HEK293T (cell line): ENCODE measurements at places on chromosomes 4 and X.

- DNase-seq: peak; percentile 26
Observed at GRCh38 chr4:150782311-150782710, 200.4 kb downstream of the MAB21L2 start.

DNA sequence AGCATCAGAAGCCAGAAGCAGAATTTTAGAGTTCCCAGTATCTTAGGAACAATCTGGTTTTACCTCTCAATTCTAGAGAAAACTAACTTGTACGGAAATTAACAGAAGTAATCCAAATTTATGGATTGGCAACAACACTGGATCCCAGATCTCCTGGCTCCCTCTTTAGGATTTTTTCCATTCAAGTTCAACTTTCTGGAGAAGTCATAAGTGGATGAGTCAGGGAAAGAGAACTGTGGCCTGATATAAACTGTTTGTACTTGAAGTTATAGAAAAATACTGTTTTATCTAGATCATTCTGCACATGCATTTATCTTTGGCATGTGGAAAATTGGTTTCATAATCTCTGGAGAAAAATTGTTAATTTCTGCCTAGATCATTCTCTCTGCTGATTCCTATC is 380.4 kb downstream of the PCDH7 start:
- DNase-seq: no peak

DNA sequence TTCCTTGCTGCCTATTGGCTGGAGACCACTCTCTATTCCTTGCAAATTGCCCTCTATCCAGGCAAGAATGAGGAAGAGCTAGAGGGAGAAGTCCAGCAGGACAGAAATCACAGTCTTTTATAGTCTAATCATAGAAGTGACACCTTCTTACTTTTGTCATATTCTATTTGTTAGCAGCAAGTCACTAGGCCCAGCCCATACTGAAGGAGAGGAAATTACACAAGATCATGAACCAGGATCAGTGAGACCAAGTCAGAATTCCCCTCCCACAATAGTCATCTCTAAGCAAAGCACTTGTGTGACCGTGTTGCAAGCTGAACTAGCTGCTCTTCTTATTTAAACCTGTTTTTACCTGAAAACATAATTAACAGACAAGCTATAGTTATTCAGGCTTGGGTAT is 317.7 kb downstream of the INPP4B start:
- DNase-seq: no peak

DNA sequence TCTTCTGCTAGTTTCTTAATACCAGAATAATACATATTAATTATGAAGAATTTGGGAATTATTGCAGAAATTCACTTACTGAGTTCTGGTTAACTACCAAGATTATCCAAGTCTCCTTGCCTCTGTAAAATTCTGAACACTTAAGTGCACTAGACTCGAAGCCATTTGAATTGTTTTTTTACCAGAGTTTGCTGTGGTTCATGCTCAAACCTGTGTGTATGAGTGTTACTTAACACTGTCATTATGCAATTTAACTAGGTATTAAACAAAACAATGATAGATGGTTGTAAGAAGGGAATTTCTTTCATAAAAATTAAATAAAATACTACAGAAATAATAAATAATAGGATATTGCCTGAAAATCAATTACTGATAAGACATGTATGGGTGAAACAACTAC is 145.6 kb upstream of the FAT4 start:
- no peak for DNase-seq

DNA sequence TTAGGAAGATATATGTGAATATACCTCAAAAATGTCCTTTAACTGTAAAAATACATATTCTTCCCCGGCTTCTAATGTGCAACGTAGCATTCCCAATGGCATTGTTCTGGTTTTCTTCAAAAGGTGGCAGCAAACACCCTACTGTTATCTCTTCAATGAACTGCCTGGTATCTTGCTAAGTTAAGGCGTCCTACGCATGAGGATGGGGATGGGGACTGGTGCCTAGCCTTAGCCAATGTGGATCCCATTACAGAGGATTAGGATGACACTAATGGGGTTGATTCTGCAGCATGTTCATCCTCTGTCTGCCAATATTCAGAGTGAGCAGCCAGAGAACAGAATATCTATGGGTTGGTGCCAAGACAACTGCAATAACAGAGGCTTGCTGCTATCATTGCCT is 334.9 kb upstream of the ADGRL3 start:
- DNase-seq: peak; percentile 12

GRCh38 chr4:132108784-132109183 is 1040.3 kb upstream of the PCDH10 start:
- no peak for DNase-seq

- DNase-seq: no peak
Observed at GRCh38 chrX:69218407-69218997, 53.2 kb upstream of the PJA1 start.

DNA sequence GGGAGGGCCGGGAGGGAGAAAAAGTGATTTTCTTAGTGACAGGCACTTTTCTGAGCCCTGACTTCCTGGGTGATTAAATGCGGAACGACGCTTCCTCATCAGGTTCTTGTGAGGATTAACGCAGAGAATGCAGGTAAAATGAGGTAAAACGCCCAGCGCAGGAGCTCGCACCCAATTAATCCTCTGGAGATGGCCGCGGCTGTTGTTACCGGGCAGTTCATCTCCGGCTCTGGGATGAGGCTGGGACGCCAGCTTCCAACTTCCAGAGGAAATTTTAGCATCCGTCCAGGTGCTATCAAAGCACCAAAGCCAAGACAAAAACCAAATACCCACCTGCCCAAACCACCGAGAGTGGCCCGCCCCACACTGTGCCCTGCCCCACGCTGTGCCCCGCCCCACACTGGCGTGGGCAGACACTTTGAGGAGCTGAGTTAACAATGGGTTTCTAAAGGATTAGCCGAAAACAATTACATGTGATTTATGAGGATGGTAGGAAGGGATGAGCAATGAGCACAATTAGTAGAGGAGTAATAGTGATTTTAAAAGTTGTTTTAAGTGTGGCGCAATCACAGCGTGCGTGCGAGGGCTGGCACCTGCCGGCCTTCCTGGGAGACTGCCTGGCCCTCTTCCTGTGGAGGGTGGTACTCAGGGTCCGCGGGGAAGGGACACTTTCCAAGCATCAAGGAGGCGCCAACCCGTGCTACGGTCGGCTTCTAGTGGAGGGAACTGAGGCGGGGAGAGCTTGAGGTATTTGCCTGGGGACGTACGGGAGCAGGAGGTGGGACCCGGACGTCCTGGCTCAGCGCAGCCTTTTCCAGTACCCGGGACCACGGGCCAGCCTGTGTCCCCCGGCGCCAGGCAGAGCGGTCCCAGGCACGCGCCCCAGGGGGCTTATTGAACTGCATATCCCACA is 41.6 kb upstream of the ADRA2C start:
- DNase-seq: peak; percentile 19

DNA sequence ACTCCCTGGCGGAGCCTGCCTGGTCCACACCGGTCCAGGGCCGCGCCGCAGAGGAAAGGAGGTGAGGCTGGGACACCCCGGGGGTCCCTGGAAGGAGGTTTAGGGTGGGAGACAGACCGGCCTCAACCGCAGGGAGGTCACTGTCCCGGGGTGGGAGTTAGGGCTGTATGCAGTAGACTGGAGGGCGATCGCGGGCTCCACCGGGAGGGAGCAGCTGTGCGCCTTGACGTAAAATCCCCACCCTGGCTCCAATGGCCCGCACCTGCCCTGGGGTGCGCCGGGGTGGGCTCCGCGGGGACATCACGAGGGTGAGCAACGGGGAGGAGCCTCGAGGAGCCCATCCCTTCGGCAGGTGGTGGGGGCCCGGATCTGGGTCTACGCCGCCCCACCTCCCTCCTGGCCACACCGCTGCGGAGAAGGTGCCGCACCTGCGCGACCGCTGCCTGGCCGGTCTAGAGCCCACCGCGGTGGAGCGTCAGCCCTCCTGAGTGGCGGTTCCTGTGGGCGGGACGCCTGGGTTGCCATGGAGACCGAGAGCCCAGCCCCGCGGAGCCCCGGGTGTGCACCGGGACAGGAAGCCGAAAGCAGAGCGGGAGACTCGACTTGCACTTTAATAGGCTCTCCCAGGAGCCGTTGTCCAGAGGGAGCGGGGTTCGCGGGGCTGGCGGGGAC is 105.1 kb downstream of the ADRA2C start:
- DNase-seq: peak; percentile 69

DNA sequence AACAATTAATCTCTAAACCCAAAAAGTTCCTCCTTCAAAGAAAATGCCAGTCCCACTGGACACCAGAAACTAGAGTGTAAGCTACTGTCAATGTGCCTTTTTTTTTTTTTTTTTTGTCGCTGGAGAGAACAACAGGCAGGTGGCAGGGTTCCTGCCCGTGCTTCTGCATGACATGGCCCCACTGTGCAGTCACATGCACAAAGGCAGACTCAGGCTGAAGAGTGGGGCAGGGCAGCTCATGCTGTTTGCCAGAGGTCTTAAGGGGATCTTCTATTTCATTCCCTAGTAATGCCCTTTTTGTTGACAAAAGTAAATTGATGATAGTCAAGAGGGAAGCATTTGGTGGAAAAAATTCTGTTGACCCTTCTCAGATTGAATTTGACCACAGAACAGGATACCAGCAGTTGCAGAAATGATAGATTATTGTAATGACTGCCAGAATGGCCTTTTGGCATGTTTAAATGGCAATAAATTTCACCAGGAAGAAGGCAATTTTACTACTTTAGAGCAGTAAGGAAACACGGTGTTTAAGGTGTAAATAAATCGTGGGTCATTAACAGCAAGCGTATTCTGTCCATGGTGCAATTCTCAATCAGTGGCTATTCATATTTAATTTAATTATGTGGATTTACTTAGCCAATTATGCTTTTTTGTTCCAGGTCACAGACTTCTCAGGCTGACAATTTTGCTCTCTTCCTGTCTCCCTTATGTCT is 80.9 kb downstream of the NKX6-1 start:
- DNase-seq: peak; percentile 29

DNA sequence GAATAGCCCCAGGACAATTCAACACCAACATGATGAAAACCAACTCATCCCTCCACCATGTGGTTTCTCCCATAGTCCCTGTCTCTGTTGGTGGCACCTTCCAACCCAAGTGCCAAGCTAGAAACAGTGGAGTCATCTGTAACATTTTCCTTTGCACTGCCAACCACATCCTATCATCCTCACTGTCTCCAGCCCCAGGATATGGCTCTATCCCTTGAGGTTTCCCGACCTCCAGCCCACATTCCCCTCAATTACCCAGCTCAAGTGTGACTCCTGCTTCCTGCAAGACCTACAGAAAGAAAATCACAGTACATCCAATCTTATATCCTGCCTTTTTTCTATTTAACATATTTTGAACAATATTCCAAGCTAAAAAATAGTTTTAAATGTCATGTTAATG is 24.2 kb downstream of the PNMA6F start:
- DNase-seq: no peak

DNA sequence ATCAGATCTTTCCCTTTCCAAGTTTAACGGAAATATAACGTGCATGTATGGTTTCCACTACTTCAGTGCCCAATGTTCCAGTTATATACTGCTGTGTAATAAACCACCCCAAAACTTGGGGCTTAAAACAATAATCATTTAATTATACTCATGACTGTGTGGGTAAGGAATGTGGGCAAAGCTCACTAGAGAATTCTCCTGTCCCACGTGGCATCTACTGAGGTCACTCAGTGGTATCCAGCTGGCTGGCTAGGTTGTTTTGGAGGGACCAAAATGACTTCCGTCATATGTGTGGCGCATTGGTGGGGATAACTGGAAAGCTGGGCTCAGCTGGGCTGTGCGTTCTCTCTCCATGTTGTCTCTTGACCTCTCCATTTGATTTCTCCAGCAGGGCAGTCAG is 18.5 kb downstream of the ZCCHC18 start:
- no peak for DNase-seq

DNA sequence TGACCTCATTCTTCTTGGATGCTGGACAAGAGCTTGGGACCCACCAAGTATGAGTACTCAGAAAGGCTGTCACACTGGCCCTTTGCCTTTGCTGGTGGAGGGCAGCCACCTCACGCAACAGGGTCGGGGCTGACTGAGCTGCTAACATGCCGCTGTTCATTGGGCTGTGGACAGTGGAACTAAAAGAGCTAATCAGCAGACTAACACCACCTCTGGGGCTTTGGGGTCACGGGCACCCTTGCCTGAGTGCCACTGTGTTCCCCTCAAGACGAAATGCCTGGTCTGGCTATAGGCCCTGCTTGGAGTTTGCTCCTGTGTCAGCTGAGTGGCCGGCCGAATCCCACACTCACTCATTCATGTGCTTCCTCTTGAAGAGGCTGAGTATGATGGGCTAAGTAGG is 559.6 kb downstream of the SPRY1 start:
- DNase-seq: no peak

- no peak for DNase-seq
Observed at GRCh38 chr4:150145946-150146340, 67.7 kb downstream of the DCLK2 start.

GRCh38 chr4:2745981-2746806 is 9.9 kb downstream of the TNIP2 start:
- DNase-seq: no peak

- DNase-seq: no peak
Observed at GRCh38 chrX:153934148-153934761, 582 bp downstream of the NAA10 start.

DNA sequence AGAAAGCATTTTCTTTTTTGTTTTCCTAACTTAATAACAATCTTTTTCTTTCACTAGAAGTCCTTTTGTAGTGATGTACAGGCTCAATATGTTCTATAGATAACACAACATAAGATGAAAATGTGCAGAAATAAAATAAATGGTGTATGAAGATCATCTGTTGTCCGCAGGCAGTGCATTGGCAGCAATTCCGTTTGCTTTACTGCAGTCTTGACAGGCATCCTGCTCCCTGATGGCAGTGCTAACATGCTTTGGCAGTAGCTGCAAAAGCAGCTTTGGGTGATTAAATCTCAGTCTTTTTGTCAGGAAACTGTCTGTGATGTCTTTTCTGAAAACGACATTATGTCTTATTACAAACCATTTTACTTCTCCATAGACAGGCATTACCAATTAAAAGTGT is 131.4 kb downstream of the TRAM1L1 start:
- no peak for DNase-seq

- DNase-seq: no peak
Observed at GRCh38 chr4:996030-996996, 3.1 kb upstream of the SLC26A1 start.

- DNase-seq: no peak
Observed at GRCh38 chr4:16609170-16609758, 289.2 kb downstream of the LDB2 start.

DNA sequence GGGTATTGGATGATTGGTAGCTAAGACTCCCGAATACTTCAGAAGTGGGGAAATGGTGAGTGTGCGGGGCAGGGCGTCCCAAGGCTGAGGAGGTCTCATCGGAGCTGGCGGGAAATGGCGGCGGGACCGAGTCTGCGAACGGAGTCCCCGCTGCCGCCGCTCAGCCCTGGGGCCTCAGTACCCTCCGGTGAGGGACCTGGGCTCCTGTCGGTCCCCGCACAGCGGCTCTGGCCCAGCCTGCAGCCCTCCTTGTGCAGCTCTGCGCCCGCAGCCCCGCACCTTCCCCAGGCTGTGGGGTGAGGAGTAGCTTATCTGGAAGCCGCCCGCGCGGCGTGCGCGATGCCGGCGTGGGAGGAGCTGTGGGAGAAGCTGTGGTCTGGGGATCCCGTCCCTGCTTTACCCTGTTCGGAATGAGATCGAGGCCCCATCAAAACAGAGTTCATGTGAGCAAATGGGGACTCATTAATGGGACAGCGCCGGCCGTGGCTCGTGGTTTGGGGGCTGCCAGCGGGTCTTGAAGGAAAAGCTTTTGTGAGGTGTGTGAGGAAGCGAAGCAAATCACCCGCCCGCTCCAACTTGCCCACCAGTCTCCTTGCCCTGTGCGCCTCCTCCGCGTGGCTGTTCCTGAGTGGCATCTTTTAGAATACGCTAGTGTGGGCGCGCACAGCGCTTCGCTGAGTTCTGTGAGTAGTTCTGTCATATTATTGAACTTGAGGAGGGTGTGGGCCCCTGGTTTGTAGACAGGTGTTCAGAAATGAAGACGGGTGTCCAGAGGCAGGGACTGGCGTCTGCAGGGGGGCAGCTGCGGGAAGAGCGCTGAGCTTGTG is 531 bp downstream of the ZNF141 start:
- DNase-seq: no peak
